ENCODE measurements at places on chromosomes 13 and 19. TPM values are rescaled to one million over a fixed set of nuclear protein-coding genes. Genes with fewer than 3 reads are reported as not detected.

The CNN1 gene
- polyA plus RNA-seq: 585 TPM

DNA sequence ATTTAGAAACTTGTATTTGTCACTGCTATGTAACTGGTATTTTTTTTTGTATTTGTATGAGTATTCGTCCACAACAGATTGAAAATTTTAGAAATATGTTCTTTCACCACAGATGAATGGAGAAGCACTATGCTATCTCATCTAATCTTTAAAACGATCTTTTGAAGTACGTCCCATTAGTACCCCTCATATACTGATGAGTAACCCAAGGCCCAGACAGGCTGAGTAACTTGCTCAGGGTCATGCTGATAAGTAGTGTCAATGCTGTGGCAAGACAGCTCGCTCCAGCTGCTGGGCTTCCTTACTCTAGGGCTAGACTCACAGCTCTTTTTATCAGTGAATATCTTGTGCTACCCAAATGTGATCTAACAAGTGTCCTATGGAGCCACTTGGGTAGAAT lies 154.2 kb downstream of the SUCLA2 start:
- no peak for DNase-seq

The RTBDN gene
- polyA plus RNA-seq: not detected

- DNase-seq: no peak
These were observed 44.9 kb upstream of the USPL1 start for GRCh38 chr13:30572859-30573275.

DNA sequence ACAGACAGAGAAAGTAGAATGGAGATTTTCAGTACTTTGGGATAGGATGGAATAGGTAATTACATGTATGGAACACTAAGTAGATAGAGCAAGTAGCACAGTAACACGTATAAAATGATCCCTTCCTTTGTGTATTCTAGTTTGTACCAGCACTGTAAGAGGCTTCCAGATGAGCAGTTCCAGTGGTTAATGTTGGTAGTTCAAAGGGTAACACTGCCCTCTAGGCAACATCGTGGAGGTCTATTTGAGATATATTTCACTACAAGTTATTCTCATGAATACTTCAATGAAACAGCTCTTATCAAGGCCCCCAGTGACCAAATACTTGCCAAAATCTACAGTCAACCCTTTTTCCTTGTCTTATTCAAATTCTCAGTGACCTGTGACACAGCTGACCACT lies 13.5 kb upstream of the ZNF563 start:
- no peak for DNase-seq

- peak; percentile 39 for DNase-seq
These were observed 65.3 kb upstream of the ZNF681 start for GRCh38 chr19:23823952-23824389.

DNA sequence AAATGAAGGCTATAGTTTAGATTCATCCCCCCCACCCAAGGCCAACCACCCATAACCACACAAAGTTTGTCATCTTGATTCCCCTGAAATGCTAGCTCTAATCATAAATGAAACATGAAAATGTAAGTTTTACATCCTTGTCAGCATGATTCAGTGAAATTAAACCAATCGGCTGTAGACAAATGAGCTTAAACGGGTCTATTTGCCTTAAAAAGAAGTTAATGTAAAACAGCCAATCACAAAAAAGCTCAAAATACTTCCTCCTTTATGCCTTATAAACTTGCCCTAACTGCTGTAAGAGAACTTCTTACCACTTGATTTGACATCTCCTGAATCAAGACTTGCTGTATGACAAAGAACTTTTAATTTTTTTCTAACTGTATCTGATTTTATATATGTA lies 34.5 kb upstream of the MRI1 start:
- DNase-seq: no peak

- DNase-seq: no peak
These were observed 19.0 kb downstream of the PNPLA6 start for GRCh38 chr19:7554565-7554964.

- peak; percentile 43 for DNase-seq
These were observed 127.1 kb upstream of the SPACA7 start for GRCh38 chr13:112248862-112249592.

GRCh38 chr19:16075430-16076153 lies 703 bp upstream of the TPM4 start:
- DNase-seq: no peak

DNA sequence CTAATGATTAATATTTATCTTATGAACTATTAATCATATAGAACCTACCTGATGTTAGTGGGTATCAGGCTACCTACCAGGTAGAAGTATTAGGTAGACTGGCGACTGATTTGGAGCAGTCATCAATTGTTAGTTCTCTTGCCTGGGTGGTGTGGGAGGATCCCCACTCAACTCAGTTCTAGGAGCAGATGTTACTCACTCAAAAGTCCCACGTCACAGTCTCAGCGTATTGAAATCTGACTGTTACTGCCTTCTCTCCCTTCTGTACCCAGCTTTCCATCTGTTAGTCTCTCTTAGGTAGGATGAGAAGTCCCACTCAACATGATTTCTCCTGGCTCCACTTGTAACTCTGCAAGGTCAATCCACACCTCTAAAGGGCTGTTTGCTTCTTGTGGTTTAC lies 102.7 kb downstream of the OLFM4 start:
- DNase-seq: no peak

The GNG7 gene
- polyA plus RNA-seq: 7.0 TPM

All from stomach (tissue), 19 donors.